Progenitor cell of endocrine pancreas (in vitro differentiated cells): ENCODE measurements at places on chromosomes 16 and 17.

GRCh38 chr17:50443505-50443974 is 17.5 kb downstream of the ACSF2 start:
- DNase-seq, result no peak

DNA sequence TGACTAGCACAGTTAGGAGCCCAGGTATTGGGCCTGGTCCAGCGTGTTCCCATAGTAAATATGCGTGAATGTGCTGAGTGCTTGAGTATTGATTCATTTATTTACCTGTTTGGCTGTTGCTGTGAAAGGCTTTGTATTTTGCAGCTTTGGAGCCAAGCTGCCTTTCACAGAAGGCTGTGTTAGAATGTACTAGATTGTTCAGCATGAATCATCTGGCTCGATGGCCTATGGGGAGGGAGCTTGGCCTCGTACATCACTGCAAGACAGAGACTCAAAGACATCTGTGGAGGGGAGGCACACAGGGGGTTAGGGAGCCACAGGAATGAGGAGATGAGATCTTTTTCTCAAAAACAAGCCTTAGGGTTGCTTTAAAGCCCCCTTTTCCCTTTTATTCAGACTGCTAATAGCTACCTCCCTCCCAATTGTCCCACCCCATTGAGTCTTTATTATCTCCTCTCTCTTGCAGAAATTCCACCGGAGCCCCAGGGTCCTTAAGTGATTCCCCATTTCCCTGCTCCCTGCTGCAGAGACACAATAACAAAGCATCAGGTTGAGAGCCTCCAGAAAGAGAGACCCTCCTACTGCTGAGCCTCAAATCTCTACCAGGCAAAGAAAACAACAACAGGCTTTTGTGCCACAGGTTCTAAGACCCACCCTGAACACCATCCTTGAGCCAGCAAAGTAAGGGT is 307.2 kb downstream of the ABCC12 start:
- no peak for DNase-seq

- peak; percentile 52 for DNase-seq
These were observed at the start of gene MLLT6 for GRCh38 chr17:38704606-38705522. Gene MLLT6, plus strand, starts transcription at chr17:38705273. Its CDS starts 360 bp downstream, at chr17:38705633.

- DNase-seq, result no peak
These were observed 60.9 kb downstream of the CPPED1 start for GRCh38 chr16:12742741-12743140.

DNA sequence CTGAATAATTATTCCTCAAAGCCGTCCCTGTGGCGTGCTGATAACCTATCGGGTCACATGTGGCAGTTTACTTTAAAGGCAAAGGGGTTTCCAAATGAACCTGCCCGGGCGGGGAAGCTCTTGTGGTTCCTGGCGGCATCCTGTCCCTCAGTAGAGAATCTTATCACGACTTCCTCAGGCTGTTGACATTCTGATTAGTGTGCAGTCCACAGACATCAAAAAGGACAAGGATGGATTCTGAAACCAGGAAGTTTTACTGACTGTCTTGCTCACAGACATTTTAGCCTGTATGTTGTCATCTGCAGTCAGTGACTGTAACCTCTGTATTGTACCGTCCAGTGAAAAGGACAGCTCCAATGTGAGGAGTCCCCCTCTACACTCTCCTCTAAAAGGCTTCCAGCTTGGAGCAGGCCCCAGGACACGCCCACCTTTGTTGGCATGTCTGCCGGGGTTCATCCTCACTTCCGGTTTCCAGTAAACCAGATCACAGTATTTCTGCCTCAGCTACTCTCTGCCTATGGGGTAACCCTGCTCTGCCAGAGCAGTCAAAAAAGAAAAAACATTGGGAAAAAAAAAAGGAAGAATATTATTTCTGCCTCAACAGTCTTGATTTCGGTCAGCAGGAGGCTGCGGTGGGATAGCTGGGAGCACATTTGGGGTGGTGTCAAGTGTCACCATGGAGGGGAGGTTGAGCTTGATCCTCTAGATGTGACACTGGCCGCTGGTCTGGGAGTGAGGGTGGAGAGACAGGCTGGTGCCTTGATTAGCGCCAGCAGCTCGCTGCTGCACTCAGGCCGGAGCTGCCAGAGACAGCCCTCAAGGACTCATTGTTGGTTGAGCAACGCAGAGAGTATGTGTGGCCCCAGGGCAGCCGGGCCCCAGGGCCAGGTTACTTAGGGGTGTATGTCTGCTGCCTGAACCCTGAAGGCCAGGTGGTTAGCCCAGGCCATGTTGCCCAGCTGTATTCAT is 89.0 kb upstream of the DNAH17 start:
- DNase-seq, result no peak

GRCh38 chr16:57775661-57776469 is 26.4 kb downstream of the KIFC3 start:
- DNase-seq, result peak; percentile 71

DNA sequence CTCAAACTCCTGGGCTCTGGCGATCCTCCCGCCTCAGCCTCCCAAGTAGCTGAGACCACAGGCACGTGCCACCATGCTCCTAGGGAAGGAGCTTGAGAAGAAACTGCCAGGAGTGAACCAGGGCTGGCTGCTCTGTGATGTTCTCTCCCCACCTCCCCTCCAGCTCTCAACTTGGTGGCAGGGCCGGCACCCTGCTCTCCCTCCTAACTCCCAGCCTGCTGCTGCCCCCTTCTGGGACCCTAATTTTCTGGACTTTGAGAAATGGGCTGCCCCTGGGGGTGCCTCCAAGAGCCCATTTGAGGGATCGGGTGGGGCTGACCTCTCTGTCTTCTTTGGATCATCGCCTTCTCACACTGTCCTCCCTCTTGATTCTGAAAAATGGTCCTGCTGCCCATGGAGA is 14.9 kb upstream of the STAT3 start:
- no peak for DNase-seq

GRCh38 chr16:3147046-3147756 is 12.4 kb downstream of the ZNF213 start:
- no peak for DNase-seq

DNA sequence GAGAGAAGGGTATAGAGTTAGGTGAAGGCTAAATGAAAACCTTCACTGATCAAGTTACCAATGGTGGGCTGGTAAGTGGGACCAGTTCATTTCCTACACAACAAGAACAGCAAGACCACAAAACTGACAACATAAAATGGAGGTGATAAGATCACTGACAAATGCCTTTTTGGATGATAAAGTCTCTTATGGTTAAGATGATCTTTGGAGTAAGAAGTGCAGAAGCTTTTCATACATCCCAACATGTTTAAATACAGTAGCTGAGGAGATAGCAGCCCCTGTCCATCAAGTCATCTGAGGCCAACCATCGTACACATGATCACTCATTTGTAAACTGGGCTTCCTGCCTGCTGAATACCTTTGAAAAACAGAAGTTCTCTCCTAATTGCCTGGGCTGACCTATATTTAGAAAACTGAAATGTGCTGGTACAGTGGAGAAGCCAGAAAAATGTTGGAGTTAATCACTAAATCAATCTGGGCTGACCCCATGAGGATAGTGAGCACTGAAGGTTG is 259.0 kb upstream of the ZFHX3 start:
- no peak for DNase-seq

GRCh38 chr16:67215706-67216105 is 11.2 kb upstream of the TMEM208 start:
- no peak for DNase-seq

DNA sequence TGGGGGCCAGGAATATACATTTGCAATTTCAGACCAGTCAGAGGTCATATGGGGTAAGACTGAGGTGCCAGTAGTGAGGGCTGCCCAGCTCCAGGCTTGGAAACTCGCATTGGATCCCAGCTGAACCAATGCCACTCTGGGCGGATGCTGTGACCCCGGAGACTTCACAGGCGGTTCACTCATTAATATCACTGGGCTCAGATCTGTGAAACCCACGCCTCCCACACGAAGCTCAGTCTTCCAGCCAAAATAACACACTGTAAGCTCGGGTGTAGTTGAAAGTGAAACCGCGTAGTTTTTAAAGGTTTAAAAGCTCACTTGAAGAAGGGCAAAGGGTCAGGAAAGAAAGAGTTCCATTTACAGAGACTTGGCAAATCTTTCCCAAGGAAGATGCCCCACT is 254.8 kb downstream of the FOXL1 start:
- DNase-seq, result no peak

DNA sequence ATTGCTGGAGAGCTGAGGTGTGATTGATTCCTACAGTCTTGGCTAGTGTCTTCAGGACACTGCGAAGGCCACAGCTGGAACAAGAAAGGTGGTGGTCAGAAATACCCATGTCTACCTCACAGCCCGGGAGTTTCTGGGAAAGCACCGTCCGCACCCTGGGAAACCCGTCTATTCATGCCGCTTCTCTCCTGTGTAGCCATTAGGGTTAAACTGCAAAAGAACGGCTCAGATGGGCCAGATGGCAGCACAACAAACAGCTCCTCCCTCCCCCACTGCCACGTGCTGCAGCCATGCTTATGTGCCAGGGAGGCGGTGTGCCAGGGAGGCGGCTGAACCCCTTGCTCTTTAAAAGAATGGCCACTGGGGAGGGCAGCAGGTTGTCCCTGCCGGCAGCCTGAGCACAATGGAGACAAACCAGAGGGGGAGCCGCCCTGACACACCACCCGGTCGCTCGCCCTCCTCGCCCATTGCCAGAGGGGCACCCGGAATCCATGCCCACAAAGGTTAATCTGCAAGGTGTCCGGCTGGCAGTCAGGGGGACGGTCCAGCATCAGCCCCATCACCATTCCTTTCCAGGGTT is 65.2 kb downstream of the CYTH1 start:
- DNase-seq, result no peak

DNA sequence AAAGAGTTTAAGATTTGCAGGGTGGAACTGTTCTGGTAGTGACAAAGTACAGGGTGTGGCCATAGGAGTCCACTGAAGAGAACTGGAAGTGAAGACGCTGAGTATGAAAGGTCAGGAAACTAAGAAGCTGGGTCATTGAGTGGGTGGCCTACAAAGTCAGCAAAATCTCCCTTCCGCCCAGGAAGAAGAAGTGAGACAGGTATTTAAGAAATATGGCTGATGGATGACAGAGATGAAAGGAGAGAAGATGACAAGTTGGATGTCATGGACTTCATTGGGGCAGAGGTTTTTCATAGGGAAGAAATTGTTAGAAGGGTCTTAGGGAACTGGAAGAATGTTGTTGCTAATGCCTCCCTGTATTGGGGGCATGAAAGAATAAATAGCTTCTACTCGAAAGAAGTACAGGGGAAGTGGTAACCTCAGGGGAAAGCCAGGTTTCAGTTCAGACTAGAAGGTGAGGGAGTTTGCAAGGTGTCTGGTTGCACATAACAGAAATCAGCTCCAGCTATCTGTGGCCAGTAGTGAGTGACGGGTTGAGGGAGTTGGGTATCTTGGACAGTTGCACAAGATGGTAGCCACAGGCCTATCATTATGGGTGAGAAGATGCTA is 33.6 kb upstream of the MED13 start:
- DNase-seq, result no peak

GRCh38 chr17:12098568-12098967 is 77.9 kb downstream of the MAP2K4 start:
- DNase-seq, result no peak

GRCh38 chr17:78357177-78357586 is 2.7 kb downstream of the SOCS3 start:
- DNase-seq, result no peak

- DNase-seq, result no peak
These were observed 576 bp upstream of the MYO18A start for GRCh38 chr17:29180788-29181160.

- no peak for DNase-seq
These were observed 260.0 kb downstream of the PHKB start for GRCh38 chr16:47721006-47721637.
